Anterior cingulate cortex (tissue), 58 donors: ENCODE measurements at places on chromosomes 6 and 20.

GRCh38 chr6:52013035-52013434, 74.4 kb downstream of the PKHD1 start:
- DNase-seq = no peak

- DNase-seq = no peak
These were observed 211.0 kb downstream of the MOXD1 start for GRCh38 chr6:132190097-132190814.

GRCh38 chr20:3172933-3173609, at the start of gene LZTS3:
Gene LZTS3, minus strand, starts transcription at chr20:3173549. Its CDS starts 6,386 bp downstream, at chr20:3167163.
- no peak for DNase-seq

- no peak for DNase-seq
These were observed 39.3 kb upstream of the SMLR1 start for GRCh38 chr6:130787726-130788500.

- DNase-seq = no peak
These were observed 29.5 kb upstream of the SULF2 start for GRCh38 chr20:47814632-47815415.

DNA sequence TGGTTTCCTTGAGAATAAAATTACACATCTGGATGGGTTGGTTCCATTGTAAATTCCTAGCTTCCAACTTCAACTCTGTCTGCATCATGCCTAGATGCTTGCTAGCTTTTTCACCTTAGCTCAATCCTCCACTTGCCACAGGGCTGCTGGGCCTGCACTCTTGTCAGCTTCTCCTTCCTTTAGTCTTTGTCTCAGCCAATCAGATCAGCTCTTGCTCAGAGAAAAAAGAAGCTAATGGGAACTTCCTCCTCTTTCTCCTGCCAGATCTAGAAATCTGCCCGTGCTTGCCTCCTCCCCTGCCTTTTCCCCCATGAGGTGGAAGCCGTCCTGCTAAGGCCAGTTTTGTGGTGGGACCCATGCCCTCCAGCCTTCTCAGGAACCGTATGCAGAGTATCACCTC, 18.5 kb downstream of the RAE1 start:
- no peak for DNase-seq

DNA sequence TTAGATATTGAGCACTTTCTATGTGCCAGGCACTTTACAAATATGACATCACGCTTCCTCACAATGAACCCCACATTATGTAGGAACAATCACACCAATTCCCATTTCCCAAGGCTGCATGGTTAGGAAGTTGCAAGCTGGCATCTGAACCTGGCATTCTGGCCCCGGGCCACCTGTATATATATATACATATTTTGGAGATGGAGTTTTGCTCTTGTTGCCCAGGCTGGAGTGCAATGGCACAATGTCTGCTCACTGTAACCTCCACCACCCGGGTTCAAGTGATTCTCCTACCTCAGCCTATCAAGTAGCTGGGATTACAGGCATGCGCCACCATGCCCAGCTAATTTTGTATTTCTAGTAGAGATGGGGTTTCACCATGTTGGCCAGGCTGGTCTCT, 30.4 kb downstream of the SRC start:
- DNase-seq = no peak

DNA sequence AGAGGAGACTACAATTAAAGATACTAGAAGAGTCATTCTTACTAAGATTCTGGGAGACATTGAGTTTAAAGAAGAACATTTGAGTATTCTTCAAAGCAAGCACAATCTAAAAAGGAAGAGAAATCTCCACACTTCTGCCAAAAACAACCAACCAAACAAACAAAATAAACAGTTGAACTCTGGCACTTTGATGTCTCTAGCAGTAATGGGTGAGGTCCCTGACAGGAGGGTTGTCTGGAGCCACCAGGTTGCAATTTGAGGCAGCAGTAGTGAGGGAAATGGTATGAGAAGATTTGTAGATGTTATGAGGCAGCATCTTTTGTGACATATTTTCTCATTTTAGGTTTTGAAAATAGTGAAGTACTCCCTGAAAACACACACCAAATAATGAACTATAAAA, 108.1 kb downstream of the PHF3 start:
- no peak for DNase-seq
